ENCODE measurements at places on chromosomes 12 and 14.
A peak's percentile ranks its signal among the peaks of the same experiment; 100 is the strongest.

- H3K27ac ChIP-seq, result no peak overlapping the region
- peaks cover 62% of the 10 kb centered on the region for H3K27me3 ChIP-seq
- no peaks in the 10 kb centered on the region for H3K36me3 ChIP-seq
- DNase-seq, result no peak
- H3K4me3 ChIP-seq, result no peak overlapping the region
These were observed 3.4 kb upstream of the FBRSL1 start for GRCh38 chr12:132486576-132486975.

DNA sequence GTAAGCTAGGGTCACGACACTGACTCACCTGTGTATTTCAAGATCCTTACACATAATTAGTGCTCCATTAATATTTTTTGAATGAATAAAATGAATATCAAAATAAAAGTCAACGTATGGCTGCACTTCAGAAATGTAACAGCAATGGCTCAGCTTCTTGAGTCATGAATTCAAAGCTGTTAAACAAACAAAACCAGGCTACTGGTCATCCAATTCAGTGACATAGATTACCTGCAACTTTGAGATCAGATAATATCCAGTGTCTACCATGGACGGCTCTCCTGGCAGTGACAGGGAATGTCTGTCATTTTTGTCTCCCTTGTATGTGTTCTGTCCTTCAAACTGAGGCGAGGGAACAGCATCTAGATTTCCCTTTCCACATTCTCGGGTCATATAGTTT lies 225.6 kb downstream of the EFCAB11 start:
- H3K27ac ChIP-seq, result no peak overlapping the region
- H3K27me3 ChIP-seq, result no peaks in the 10 kb centered on the region
- peaks cover 11% of the 10 kb centered on the region for H3K4me1 ChIP-seq

DNA sequence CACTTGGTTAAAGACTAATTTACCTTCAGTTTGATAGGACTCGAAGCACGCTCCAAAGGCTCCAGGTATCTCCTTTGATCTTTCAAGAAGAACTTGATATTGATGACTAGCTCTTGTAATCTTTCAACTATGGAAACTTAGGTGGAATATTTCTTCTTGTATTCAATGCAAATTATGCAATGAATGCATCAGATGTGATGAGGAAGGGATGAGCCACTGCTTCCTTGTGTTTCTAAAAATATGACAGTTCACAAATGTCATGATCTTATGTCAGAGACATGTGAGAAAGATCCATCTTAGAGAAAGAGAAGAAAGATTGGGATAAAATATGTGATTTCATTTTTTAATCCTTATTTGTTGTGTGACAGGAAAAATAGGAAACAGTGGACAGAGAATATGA lies 9.9 kb downstream of the RNASE9 start:
- DNase-seq, result no peak
- H3K4me1 ChIP-seq, result peaks cover 2% of the 10 kb centered on the region
- no peak overlapping the region for H3K4me3 ChIP-seq
- H3K27ac ChIP-seq, result no peak overlapping the region
- H3K27me3 ChIP-seq, result no peaks in the 10 kb centered on the region

DNA sequence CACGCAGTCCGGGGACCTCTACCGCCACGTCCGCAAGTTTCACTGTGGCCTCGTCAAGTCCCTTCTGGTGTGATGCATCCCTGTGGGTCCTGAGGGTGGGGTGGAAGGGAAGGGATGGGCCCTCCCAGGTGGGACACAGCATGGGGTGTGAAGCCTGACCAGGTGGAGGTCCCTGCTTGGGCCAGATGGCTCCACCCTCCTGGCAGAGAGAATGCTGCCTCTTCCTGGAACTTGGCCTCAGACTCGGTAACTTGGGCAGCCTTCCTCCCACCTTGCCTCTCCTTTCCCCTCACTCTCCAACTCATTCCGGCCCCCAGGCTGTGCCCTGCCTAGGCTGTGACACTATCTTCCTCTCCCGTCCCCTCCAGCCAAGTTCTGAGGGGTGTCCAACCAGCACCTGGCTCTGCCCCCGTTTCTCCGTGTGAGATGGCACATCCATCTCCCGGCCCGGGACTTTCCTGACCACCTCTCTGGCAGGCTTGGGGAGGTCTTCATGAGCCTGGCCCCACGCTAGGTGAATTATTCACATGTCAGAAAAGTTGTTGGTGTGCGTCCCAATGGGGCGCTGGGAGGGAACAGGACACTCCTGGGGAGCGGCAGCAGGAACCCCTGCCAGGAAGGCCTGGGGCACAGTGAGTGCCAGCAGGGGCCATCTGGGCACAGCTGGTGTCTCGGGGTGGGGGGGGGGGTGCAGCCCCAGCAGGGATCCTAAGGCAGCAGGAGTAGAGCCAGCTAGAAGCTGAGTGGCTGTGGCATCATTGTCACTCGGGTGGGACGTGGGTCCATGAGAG lies 1.7 kb downstream of the ZBTB42 start:
- DNase-seq, result no peak
- no peaks in the 10 kb centered on the region for H3K36me3 ChIP-seq
- peak overlapping the region; percentile 48 for H3K4me3 ChIP-seq
- peaks cover 18% of the 10 kb centered on the region for H3K4me1 ChIP-seq

DNA sequence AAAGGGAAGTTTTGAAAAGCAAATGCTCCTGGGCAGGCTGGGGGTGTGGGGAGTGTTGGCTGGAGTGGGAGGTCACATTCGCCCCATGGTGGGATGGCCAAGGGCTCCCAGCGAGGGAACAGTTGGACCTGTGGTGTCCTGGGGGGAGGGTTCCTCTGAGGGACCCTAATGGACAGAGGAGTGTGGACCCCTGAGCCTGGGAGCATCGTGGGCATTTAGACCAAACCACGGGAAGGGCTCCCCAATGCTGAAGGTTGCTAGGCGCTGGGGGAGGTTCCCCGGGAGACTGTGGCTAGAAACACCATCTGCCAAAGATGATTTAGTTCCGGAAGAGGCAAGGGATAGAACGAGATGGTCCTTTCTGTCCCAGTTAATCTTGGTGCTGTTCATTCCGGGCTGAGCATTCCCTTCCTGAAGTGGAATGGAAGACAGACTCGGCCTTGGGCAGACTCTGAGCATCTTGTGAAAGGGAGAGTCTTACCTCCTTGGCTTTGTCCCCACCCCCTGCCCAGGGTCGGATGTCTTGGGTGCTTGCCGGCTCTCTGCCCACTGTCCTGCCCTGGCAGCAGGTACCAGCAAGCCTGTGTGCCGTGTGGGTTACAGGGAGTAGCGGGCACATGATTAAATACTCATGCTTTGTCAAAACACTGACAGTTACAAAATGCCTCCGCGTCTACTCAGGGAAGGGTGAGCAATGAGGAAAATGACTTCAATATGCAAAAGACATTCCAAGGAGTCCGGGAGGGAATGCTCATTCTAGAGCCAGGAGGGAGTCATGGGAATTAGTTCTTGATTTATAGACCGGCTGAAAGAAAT lies 215.9 kb downstream of the CACNA1C start:
- no peaks in the 10 kb centered on the region for H3K27me3 ChIP-seq
- H3K4me3 ChIP-seq, result no peak overlapping the region
- peaks cover 36% of the 10 kb centered on the region for H3K4me1 ChIP-seq
- peak overlapping the region; percentile 74 for H3K27ac ChIP-seq
- no peaks in the 10 kb centered on the region for H3K36me3 ChIP-seq
- DNase-seq, result no peak

DNA sequence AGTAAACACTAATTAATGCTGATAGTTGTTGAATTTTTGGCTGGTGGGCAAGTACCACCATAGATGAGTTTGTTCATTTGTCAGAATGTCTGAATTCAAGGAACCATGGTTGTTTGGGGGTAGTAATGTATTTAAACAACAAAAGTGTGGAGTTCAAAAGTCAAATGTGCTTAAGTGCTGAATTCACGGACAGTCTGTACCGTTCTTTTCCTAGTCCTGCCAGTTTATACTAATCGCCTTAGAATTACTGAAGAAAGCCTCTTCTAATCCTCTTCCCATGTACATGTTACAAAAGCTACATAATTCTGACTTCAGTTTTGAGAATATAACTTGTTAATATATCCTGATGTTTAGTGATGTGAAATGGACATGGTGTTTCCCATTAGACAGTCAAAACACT lies 2.7 kb downstream of the NAA25 start:
- H3K27ac ChIP-seq, result peak overlapping the region; percentile 1
- H3K4me1 ChIP-seq, result peaks cover 25% of the 10 kb centered on the region
- DNase-seq, result no peak
- H3K4me3 ChIP-seq, result no peak overlapping the region
- peaks cover 5% of the 10 kb centered on the region for H3K36me3 ChIP-seq

DNA sequence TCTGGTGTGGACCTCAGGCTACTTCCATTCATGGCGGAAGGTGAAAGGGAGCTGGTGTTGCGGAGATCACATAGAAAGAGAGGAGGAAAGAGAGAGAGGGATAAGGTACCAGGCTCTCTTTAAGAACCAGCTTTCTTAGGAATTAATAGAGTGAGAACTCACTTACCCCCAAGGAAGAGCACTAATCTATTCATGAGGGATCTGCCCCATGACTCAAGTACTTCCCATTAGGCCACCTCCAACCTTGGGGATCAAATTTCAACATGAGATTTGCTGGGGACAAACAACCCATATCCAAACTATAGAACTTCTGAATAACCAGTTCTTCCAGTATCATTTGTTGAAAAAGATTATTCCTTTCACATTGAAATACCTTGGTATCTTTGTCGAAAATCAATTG lies 34.0 kb upstream of the C2CD5 start:
- no peaks in the 10 kb centered on the region for H3K4me1 ChIP-seq
- no peak for DNase-seq
- H3K4me3 ChIP-seq, result no peak overlapping the region
- no peak overlapping the region for H3K27ac ChIP-seq

DNA sequence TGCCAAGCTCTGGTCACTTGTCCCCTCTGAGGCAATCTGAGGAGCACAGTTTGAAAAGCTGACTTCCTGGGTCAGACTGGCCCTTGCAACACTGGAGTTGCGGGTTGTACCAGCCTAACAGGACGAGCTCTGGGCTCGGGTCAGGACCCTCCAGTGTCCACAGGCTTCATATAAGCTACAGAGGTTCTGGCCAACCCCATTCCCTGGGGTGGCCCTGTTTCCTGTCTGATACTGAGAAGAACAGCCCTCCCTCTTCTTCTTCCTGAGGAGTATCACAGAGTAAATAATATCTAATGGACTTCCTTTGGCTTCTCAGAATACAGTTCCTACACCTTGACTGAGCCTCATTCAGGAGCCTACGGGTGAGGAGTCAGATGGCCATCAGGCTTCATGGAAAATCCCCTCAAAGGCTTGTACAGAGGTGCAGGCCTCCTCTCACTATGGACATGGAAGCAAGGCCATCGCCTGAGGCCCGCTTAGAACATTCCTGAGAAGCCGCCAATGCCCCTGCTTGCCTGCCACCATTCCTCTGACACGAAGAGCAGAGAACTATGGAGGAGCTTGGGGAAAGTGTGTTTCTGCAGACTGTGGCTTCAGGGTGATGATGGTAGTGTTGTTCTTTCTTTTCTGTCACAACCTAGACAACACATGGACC lies 28.5 kb upstream of the ANO2 start:
- no peaks in the 10 kb centered on the region for H3K36me3 ChIP-seq
- H3K27ac ChIP-seq, result no peak overlapping the region
- H3K27me3 ChIP-seq, result peaks cover 37% of the 10 kb centered on the region
- no peaks in the 10 kb centered on the region for H3K4me1 ChIP-seq
- no peak overlapping the region for H3K4me3 ChIP-seq
- DNase-seq, result no peak

- H3K27me3 ChIP-seq, result no peaks in the 10 kb centered on the region
- H3K36me3 ChIP-seq, result no peaks in the 10 kb centered on the region
- H3K4me3 ChIP-seq, result no peak overlapping the region
- H3K4me1 ChIP-seq, result peaks cover 54% of the 10 kb centered on the region
These were observed 244.0 kb upstream of the DAAM1 start for GRCh38 chr14:58944343-58944967.

- peak overlapping the region; percentile 97 for H3K27ac ChIP-seq
- DNase-seq, result peak; percentile 76
- peak overlapping the region; percentile 64 for H3K4me3 ChIP-seq
- no peaks in the 10 kb centered on the region for H3K27me3 ChIP-seq
These were observed 768.1 kb upstream of the TBX3 start for GRCh38 chr12:115451780-115452736.

DNA sequence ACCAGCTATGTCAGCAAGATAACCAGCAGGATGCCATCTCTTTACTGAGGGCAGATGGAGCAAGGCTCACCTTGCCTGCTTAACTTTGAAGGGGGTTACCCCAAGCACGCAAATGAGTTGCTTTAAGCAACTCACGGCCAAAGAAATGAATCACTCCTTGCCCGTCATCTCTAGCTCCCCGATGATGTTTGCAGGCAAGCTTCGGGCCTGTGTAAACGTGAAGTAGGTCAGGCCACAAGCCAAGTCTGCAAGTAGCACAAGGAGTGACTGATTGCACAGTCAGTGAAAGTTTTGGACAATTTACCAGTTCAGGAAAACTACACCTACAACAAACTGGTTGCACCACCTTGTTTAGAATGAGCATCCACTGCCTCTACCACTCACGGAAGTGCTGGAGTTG lies 699.7 kb upstream of the TBX3 start:
- peak overlapping the region; percentile 64 for H3K27ac ChIP-seq
- DNase-seq, result no peak
- H3K4me1 ChIP-seq, result peaks cover 83% of the 10 kb centered on the region
- no peak overlapping the region for H3K4me3 ChIP-seq
- no peaks in the 10 kb centered on the region for H3K36me3 ChIP-seq
- no peaks in the 10 kb centered on the region for H3K27me3 ChIP-seq

- H3K4me3 ChIP-seq, result no peak overlapping the region
- DNase-seq, result no peak
- H3K4me1 ChIP-seq, result no peaks in the 10 kb centered on the region
- peaks cover 13% of the 10 kb centered on the region for H3K27me3 ChIP-seq
- H3K36me3 ChIP-seq, result no peaks in the 10 kb centered on the region
These were observed 152.8 kb downstream of the RIMBP2 start for GRCh38 chr12:130563323-130563722.

DNA sequence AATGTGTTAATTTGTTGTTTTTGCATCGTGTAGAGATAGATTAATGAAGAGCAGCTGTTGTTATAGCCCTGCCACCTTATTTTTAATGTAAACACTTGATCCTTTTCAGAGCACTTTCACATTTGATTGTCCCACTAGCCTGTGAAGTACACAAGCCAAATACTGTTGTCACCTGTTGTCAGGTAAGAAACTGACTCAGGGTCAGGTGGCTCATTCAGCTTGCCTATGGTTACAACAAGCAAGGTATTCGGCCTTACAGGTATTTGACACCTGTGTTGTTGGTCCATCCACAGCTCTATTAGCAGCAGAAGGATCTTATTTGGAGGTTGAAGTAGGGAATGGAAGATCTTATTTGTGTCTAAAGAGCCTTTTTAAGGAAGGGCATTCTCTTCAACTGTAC lies 108.9 kb downstream of the GPR135 start:
- no peaks in the 10 kb centered on the region for H3K27me3 ChIP-seq
- no peak for DNase-seq
- peaks cover 28% of the 10 kb centered on the region for H3K4me1 ChIP-seq
- H3K27ac ChIP-seq, result no peak overlapping the region
- H3K4me3 ChIP-seq, result no peak overlapping the region
- peaks cover 50% of the 10 kb centered on the region for H3K36me3 ChIP-seq

GRCh38 chr14:55366271-55366670 lies 45.4 kb downstream of the ATG14 start:
- H3K27ac ChIP-seq, result no peak overlapping the region
- no peak overlapping the region for H3K4me3 ChIP-seq
- peaks cover 38% of the 10 kb centered on the region for H3K36me3 ChIP-seq
- no peaks in the 10 kb centered on the region for H3K4me1 ChIP-seq
- DNase-seq, result no peak

All from mesothelial cell of epicardium (in vitro differentiated cells).